Panc1 (cell line): ENCODE measurements at places on chromosomes 11 and 22.
A peak's percentile ranks its signal among the peaks of the same experiment; 100 is the strongest.

DNA sequence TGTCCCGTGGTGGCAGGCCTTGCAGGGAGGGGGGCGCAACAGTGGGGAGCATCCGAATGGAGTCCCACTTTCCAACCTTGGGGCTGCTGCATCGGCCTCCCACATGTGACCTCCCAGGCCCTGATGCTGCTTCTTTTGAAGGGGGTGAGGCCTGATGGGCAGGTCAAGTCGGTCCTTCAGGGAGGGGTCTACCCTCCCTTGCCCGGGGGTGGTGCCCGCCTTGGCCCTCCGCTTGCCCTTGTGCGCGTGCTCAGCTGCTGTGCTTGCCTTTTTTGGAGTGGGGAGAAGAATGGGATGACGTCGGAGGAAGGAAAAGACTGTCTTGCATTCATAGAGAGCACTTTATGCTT lies 66.9 kb downstream of the PRDM11 start:
- DNase-seq: no peak

GRCh38 chr11:63635762-63636465 lies 21.7 kb upstream of the PLAAT3 start:
- DNase-seq: no peak

GRCh38 chr22:45240810-45241631 lies at the start of gene KIAA0930:
TSS of gene KIAA0930 (minus strand) at chr22:45240894. CDS start at chr22:45240703, 191 bp downstream.
- DNase-seq: no peak

- DNase-seq: no peak
These were observed 1945.3 kb upstream of the RAG2 start for GRCh38 chr11:38543311-38543710.

GRCh38 chr22:37566903-37567798 lies 6.9 kb downstream of the CDC42EP1 start:
- no peak for DNase-seq

- no peak for DNase-seq
These were observed 63.2 kb upstream of the HSPA8 start for GRCh38 chr11:123125169-123125568.

DNA sequence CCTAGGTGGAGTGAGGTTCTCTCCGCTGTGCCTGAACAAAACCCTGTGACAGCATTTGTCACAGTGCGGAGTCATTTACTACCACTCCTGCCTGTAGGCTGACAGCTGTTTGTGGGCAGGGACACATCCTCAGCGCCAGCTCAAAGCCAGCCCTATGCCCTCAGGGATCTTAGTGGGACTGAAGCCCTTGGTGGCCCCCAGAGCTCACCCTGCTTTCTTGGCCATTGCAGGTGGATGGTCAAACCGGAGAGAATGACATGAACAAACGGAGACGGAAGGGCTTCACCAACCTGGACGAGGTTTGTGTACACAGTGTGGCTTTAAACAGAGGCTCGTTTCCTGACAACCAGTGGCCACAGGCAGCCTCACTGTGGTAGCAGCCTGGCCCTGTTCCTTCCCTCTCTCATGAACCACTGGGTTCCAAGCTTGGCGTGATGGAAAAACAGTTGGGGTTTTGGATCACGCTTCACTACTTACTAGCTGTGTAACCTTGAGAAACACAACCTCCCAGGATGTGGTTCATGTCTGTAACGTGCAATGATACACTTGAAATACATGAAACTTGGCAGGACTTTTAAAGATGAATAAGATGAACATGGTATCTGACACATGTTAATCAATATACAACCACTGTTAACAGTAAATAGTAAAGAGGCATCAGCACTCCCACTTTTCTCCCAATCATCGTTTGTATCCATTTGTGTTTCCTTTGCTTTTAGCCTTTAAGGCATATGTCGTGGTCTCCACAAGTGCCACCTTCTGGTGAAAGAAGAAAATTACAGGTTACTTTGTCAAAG lies 125.8 kb downstream of the MICAL2 start:
- peak; percentile 32 for DNase-seq

DNA sequence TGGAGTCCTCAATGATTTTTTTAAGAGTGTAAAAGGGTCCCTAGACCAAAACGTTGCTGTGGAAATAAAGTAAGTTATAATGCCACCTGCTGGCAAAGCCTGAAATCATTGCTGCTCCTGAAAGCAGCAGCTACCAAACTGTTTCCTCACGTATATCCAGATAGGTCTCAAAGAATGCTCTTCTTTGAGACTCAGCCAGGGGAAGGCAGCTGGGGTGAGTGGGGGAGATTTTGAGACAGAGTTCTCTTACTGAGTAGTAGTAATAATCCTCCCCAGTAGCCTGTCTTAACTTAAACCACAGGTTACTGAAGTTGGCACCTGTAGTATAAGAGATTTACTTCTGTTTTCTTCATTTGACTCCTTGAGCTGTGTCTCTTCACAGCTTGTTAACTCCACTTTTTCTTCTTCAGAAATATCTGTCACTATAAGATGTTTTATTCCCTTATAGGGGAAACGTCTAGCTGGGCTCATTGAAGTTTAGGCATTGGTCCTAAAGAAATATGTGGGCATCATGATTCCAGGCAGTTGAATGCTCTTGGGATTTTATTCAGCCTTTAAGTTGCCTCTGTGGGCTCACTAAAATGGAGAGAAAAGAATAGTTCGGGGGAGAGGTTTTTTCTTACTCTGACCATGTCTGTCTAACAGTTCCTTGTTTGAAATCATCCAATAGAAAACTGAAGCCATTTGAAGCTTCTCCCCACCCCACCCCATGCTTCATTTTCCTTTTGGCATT lies 77.9 kb downstream of the BTBD10 start:
- peak; percentile 15 for DNase-seq

DNA sequence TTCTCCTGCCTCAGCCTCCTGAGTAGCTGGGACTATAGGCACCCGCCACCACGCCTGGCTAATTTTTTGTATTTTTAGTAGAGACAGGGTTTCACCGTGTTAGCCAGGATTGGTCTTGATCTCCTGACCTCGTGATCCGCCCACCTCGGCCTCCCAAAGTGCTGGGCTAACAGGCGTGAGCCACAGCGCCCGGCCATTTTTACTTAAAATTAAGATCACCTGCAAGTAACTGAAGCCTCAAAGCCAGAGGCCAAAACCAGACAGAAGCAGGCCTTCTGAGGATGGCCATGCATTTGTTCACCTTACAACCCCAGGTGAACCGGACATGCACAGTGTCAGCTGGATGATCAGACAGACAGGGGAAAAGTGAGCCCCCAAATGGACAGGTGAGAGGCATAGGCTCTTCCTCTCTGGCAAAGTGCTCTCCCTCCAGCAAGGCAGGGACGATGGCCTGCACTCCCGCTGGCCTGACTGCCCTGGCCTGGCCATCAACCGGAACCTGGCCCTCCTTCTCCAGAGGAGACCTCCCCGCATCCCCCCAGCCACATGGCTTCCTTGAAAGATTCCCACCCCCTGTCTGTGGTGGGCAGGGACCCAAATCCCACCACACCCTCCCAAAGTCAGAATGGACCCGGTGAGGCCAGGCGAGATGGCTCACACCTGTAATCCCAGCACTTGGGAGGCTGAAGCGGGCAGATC lies 25.9 kb downstream of the APOBEC3H start:
- no peak for DNase-seq

GRCh38 chr22:44540756-44541670 lies 43.0 kb upstream of the RTL6 start:
- DNase-seq: no peak

GRCh38 chr11:100182350-100182749 lies 504.7 kb upstream of the ARHGAP42 start:
- no peak for DNase-seq

DNA sequence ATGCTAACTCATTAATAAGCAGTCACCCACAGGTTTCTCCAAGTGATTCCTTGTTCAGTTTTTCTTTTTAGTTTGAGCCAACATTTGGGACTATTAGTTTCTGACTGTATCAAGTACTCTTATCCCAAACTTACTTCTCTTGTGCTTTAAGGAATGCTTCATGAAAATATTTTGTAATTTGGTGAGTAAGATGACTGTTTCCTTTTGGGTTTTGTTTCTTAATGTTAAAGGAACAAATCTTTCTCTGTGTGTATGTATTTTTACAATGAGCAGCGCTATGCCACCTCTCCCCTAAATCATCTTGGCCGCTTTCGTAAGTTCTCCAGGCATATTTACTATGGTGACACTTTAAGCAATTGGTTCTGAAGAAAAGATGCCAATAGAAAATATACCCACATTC lies 72.4 kb downstream of the LDLRAD3 start:
- DNase-seq: no peak

GRCh38 chr11:116506263-116506825 lies 266.4 kb downstream of the BUD13 start:
- no peak for DNase-seq

- DNase-seq: no peak
These were observed 108.5 kb downstream of the MICAL2 start for GRCh38 chr11:12218909-12219308.

- no peak for DNase-seq
These were observed 224.1 kb downstream of the SNX19 start for GRCh38 chr11:130692220-130692619.

GRCh38 chr11:77179048-77179447 lies 51.0 kb downstream of the MYO7A start:
- no peak for DNase-seq

DNA sequence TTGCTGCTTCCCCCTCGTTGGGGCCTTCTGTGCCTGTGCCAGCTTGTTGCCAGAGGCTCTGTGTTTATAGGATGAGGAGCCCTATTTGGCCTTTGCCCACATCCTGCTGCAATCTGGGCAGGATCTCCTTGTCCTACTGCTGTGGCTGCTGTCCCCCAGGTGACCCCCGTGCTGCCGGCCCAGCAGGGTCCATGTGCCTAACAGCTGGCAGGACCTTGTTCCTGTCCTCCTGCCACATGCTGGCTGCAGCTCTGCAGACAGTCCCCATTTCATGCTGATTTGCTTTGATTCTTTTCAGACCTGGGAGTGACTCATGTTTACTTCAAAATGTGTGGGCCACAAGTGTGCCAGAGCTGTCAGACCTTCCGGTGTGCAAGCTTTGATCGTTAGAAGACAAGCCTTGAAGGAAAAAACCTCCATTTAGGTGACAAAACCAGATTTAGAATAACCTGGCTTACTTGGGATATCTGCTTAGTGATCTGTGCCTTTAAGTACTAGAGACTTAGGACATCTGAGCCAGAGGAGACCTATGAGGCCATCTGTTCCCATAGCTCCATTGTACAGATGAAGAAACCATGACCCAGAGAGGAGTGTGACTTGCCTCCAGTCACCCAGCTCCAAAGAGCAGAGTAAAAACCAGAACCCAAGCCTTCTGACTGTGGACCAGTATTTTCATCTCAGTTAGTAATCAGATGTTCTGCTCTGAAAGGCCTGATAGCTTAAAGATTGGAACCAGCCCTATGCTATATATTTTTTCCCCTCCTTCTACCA lies 11.1 kb downstream of the NAV2 start:
- DNase-seq: no peak
